ENCODE measurements at places on chromosomes 2 and 18. TPM values are rescaled to one million over a fixed set of nuclear protein-coding genes. Genes with fewer than 3 reads are reported as not detected.

DNA sequence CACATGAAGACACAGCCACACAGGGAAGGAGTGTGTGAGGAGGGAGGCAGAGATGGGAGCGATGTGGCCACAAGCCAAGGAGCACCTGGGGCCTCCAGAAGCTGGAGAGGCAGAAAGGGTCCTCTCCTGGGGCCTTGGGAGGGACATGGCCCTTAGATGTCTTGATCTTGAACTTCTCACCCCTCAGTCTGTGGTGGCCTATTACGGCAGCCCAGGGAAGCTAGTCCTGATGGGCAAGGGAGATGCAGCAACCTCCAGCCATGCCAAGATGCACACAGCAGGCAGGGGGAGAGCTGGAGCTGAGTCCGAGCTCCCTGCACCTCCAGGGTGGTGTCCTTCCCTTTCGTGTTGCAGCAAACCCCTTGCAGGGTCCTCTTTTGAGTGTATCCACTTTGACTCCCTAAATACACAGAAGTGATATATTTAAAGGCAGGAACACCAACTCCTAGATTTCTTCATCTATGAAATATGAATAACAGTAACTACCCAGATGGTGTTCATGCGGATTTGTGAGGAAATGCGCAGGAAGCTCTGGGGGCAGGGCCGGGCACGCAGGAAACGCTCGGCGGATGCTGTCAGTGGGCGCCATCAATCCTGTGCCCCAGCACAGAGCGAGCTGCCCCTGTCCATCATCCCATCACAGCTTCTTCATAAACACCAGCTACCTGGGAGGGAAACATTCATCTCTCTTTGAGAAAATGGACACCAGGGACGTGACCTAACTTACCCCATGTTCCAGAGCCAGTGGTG, 230.4 kb upstream of the MYT1L start:
- DNase-seq, result no peak

- DNase-seq, result no peak
Measured at GRCh38 chr2:168718622-168719021, 83.8 kb upstream of the NOSTRIN start.

- DNase-seq, result no peak
Measured at GRCh38 chr2:170216981-170217380, 39.0 kb downstream of the MYO3B start.

CENPA gene
- 34.0 TPM for total RNA-seq

NYAP2 gene
- not detected for total RNA-seq

GRCh38 chr2:61006486-61007105, 10.9 kb upstream of the PEX13 start:
- DNase-seq, result no peak

ZNF521 gene
- 1.6 TPM for total RNA-seq

GRCh38 chr2:50763776-50764175, 268.2 kb downstream of the NRXN1 start:
- no peak for DNase-seq

CGREF1 gene
- total RNA-seq, result 1.0 TPM

GALR1 gene
- total RNA-seq, result 0.17 TPM

PTPRN gene
- total RNA-seq, result 2.0 TPM

GRCh38 chr2:111990856-111991255, 64.2 kb upstream of the TMEM87B start:
- no peak for DNase-seq

TMEM200C gene
- 4.7 TPM for total RNA-seq

- no peak for DNase-seq
Measured at GRCh38 chr18:6487968-6488367, 73.3 kb upstream of the L3MBTL4 start.

- DNase-seq, result no peak
Measured at GRCh38 chr2:30321466-30321865, 90.1 kb downstream of the LBH start.

RND3 gene
- total RNA-seq, result 53.3 TPM

DNA sequence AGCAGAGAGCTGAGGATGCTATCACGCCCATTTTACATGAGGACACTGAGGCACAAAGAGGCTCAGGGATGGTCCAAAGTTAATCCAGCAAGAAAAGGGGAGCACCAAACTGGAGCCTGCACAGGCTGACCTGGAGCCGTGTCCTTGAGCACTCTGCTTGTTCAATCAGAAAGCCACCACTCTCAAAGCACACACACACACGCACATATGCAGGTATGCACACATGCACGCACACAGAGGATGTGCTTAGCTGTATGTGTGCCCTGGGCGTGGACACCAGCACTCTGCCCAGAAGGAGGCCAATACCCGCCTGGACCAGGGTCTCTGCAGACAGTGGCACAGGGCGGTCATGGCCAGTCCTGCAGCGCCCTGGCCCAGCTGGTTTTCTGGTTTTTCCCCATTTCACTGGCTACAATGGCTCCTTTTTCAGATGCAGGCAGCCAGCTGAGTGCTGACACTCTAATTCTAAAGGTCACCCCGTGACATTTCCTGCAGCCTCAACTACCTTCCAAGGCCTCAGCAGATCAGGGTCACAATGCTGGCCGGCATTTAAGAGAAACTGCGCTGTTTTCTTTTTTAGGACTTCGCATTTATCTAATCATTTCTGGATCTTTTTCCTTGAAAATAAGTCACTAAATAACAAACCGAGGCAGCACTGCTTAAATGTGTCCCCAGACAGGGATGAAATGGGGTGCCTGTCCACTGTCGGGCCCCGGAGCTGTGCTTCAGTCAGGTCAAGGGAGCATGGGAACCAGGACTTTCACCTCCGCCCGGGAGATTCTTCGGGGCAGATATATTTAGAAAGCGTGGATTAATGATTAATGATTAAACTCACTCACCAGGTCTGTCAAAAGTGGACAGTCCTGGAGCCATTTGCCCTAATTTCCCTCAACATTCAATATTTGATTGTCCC, 104.5 kb downstream of the HDAC4 start:
- no peak for DNase-seq

DNA sequence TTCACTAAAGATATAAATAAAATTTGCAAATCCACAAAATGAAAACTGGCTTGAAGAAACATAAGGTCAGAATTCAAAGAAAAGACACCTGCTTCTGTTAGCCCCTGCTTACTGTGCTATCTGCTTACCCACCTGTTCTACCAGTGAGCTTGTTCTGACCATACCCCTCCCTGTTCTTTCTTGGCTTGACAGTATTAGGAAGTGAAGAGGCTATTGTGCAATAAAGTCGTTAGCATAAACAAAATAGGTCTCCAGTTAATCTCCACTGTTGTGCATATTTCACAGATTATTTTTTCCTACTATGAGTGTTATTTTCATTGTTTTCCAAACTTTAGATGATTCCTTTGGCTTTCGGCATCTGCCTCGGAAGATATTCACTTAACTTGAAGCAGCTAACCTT, 322.1 kb downstream of the CCDC85A start:
- no peak for DNase-seq

GRCh38 chr2:67701011-67701410, 303.9 kb downstream of the ETAA1 start:
- no peak for DNase-seq

Measured in H7 (cell line).